Naive thymus-derived CD8-positive, alpha-beta T cell (primary cell): ENCODE measurements at places on chromosomes 11 and 22. TPM values are rescaled to one million over a fixed set of nuclear protein-coding genes. Genes with fewer than 3 reads are reported as not detected.

OR51I1 gene
- not detected for total RNA-seq

CD3E gene
- total RNA-seq: 620 TPM

PANX2 gene
- 0.25 TPM for total RNA-seq

ROBO4 gene
- total RNA-seq: not detected

OR8K1 gene
- not detected for total RNA-seq

CSNK2A3 gene
- total RNA-seq: 2.1 TPM

KLHDC7B gene
- total RNA-seq: 5.7 TPM

OR8G5 gene
- not detected for total RNA-seq

NXPE1 gene
- total RNA-seq: not detected

GLYAT gene
- not detected for total RNA-seq

INS gene
- not detected for total RNA-seq

PATE4 gene
- not detected for total RNA-seq

ALDH3B1 gene
- total RNA-seq: not detected

ADM2 gene
- total RNA-seq: 7.7 TPM

TSPAN18 gene
- 1.3 TPM for total RNA-seq

ZP1 gene
- not detected for total RNA-seq

CHRNA10 gene
- 3.6 TPM for total RNA-seq

FOSL1 gene
- not detected for total RNA-seq

RASD2 gene
- not detected for total RNA-seq

APOA1 gene
- total RNA-seq: 1.3 TPM

RAG1 gene
- 0.68 TPM for total RNA-seq

AMPD3 gene
- total RNA-seq: 24.9 TPM

NLRP14 gene
- total RNA-seq: not detected

VSIG10L2 gene
- not detected for total RNA-seq

CALCA gene
- not detected for total RNA-seq

OR51D1 gene
- not detected for total RNA-seq

MS4A12 gene
- total RNA-seq: not detected

YDJC gene
- 48.8 TPM for total RNA-seq

FOXRED2 gene
- 6.8 TPM for total RNA-seq

SHANK2 gene
- not detected for total RNA-seq

MLC1 gene
- 0.16 TPM for total RNA-seq

ZNF70 gene
- total RNA-seq: 6.9 TPM
